ENCODE measurements at places on chromosomes 7 and 10.

DNA sequence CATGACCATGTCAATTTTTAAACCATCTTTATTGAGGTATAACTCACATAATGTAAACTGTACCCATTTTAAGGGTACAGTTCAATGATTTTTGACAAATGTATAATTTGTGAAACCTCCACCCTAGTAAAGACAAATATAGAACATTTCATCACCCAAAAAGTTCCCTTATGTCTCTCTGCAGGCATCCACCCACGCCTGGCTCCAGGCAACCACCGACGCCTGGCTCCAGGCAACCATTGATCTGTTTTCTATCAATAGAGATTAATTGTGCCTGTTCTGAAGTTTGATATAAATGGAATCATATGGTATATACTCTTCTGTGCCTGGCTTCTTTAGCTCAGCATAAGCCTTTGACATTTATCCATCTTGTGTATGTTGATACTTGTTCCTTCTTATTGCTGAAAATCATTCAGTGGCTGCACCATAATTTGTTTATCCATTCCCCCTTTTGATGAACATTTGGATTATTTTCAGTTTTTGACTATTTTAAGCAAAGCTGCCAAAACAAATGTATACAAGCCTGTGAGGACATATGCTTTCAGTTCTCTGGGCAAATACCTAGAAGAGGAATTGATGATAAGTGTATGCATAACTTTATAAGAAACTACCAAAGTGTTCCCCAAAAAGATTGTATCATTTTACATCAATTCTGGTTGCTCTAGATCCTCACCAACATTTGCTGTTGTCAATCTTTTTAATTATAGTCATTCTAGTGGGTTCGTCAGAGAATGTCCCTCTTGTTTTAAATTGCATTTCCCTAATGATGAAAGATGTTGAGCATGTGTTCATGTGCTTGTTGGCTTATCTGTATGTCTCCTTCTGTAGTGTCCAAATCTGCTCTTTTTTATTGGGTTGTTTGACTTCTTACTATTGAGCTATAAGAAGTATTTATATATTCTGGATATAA lies 55.7 kb upstream of the HECTD2 start:
- no peak for DNase-seq

GRCh38 chr7:144037414-144038035 lies 11.2 kb upstream of the OR2A5 start:
- DNase-seq = no peak

DNA sequence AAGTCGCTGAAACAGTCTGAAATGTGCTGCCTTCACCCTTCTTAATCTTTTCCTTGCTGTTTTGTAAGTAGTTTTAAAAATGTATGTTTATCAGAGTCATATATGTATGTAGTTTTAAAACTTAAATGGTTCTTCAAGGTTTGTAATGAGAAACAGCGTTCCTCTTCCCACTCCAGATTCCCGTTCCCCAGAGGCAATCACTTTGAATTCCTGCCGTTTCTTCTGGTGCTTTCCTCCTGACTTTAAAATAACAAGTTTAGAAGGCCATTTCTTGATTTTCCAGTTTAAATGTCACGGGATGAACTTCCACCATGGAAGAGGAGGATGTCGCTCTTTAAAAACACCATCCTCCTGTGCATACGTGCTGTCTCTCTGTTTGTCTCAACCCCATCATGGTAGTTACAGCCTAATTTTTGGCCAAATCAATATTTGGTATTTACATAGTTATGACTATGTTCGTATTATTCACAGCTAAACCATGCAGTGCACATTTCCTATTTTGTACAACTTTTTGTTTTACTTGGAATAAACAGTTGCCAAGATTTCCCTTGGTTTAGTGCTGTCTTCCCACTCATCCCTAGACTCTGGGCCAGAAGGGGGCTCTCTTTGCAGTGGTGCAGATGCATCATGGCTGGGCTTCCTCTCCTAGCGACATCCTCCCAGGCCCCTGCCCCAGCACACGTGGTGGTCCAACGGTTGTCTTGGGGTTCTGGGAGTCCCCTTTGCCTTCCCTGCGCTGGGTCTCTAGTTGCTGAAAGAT lies 151.4 kb downstream of the PTPN20 start:
- DNase-seq = peak; percentile 2

- DNase-seq = peak; percentile 58
Measured at GRCh38 chr10:35564341-35564968, 40.7 kb upstream of the GJD4 start.

- DNase-seq = peak; percentile 77
Measured at GRCh38 chr7:133481676-133482075, 228.8 kb downstream of the EXOC4 start.

DNA sequence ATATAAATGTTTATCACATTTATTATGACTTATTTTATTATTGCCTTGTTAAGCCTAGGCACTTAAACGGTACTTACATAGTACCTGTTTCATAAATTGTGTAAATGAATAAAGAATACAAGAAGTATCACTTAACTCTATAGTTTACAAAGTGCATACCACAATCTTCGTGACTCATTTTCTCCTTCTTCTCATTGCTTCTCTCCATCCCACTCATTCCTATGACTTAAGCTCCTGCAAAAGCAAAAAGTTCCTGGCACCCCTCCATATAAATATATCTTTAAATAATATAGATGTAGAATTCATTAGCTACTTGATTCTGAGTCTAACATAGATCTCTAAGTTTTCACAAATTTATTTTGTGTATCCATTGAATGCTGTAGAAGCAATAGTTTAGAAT lies 1382.0 kb upstream of the CELF2 start:
- peak; percentile 78 for DNase-seq

- DNase-seq = no peak
Measured at GRCh38 chr7:157829491-157829890, 492.7 kb downstream of the DNAJB6 start.

GRCh38 chr7:30163231-30163894 lies 28.6 kb downstream of the MTURN start:
- DNase-seq = no peak

DNA sequence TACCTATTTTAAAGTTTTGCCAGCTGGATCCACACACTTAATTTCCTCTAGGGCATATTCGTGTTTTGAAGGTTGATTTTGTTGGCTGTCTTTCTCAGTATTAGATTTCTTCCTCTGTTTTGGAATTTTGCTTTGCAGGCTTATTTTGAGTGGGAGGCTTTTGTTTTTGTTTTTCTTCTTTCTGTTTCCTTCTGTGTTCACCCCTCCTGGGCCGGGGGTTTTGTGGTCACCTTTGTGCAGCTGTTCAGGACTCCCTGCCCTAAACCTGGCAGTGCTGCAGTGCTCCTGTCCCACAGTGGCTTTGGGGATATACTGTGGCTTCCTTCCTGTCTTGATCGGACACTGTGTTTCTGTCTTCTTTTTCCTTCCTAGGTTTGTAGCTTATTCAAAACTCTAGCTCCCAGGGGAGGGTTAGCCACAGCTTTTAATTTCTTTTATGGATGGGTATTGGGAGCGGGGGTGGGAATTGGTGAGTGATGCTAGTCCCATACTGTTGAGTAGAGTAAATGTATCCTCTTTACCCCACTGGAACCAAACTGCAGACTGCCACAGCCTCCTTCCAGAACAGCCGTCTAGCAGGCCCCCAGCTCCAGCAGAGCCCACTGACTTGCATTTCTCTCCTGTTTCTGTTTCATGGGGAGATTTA lies 228.7 kb upstream of the FZD8 start:
- DNase-seq = no peak

- no peak for DNase-seq
Measured at GRCh38 chr10:31130406-31130805, 98.7 kb upstream of the ZNF438 start.

DNA sequence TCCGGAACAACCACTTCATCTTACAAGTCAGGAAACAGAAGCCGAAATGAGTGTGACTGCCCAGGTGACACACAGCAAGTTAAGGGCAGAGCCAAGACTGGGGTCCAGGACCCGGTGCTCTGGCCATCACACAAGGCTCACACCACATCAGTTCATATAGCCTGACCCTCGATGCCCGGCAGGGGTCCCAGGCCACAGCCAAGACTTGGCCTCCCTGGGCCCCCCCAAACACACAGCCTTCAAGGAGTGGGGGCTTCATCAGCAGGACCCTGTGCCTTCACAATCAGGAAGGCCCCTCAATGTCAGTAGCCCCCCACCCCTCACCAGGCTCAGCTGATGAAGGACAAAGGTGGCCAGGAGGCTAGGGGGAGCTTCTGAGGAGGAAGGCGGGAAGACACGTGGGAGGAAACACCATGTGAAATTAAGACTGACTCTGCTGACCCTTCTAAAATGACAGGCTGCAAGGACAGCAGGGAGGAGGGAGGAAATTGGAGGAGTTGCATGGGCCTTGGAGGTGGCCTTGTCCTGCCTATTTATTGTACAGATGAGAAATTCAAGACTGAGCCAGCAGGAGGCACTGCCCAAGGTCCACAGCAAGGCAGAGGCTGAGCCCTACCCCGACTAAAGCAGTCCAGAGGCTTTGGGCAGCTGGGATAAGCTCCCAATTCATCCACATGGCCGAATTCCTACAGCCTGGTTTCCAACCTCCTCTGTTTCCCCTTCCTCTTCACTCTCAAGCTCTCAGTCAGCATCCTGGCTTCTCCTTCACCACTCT lies 216.1 kb upstream of the ZMIZ1 start:
- peak; percentile 32 for DNase-seq

DNA sequence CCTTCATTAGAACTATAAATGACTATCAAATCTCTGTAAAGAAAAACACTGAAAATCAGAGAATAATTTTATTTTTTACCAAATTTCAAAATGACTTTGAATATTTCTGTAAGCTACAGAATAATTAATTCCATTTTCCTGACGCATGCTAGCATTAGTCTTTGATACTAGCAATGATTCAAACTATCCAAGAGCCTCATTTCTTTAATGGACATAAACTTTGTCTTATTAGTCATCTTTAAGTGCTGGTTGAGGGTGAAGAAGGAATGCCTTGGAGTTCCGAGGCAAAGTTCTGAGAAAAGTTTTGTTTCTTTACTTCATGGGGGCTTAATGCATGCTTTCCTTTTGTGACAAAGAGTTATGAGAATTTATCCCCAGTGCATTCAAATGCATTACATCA lies 137.3 kb downstream of the AGMO start:
- peak; percentile 14 for DNase-seq

DNA sequence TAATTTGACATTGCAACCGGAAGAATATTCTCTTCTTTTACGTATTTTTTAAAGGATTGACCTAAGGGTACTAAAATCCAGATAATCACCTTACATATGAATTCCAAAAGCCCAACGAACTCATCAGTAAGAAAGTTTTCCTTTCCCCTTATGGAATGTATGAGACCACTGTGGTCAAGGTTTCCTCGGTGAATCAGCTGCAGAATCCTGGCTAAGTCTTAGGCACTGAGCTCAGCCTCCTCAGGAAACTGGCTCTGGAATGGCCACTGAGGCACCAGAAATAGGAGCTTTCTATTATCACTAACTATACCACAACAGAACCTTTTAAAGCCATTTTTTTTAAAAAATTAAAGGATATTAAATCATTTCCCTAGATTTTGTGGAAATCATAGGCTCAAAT lies 21.0 kb downstream of the SVIL start:
- peak; percentile 34 for DNase-seq

DNA sequence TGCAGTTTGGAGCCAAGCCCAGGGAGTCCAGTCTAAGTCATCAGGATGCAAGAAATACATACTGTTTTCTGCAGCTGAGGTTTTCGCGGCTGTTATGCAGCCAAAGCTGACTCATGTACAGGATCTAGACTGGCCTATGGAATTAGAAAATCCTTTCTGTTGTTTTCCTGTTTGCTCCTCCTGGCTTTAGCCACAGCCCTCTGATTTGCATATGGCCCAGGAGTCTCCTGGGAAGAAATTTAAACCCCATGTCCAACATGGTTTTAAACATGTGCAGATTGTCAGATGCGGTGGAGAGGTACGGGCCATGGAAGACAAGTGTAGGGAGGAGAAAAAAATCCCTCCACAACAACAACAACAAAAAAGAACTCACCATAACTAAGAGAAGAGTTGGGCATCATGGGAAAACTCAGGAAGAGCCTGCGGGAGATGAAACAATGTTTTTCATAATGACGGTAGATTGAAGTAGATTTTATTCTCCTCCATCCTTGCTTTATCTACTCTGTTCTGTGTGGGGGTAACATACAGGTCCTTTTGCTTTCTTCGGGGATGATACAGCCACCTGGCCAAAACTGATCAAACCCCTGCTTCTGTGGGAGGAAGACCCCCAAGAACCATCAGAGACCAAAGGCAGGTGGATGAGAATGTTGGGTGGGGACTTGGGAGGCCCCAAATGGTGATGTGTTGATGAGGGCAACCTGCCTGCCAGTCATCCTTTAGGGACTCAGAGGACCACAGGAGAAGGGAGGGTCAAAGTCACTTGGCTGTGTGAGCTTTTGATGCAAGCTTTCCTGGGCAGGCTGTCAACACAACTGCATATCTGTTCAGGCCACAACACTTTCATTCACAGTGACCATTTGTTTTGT lies 29.8 kb upstream of the GNA12 start:
- peak; percentile 96 for DNase-seq

DNA sequence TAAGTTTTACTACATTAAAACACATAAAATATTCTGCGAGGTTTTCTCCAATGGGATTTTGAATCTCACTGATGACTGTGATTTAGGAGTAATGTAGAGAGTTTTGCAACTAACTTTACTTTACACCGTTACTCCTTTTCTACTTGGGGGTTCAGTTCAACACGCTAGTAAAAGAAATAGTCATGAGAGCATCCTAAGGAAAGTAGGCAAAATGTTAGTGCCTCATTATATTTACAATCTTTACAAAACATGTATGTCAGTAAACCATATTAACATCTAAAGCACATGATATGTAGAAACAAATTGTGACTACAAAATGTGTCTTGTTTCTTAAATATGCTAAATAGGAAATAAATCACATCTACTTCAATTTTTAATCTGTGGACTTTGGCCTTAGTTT lies 6.0 kb downstream of the MEOX2 start:
- no peak for DNase-seq

DNA sequence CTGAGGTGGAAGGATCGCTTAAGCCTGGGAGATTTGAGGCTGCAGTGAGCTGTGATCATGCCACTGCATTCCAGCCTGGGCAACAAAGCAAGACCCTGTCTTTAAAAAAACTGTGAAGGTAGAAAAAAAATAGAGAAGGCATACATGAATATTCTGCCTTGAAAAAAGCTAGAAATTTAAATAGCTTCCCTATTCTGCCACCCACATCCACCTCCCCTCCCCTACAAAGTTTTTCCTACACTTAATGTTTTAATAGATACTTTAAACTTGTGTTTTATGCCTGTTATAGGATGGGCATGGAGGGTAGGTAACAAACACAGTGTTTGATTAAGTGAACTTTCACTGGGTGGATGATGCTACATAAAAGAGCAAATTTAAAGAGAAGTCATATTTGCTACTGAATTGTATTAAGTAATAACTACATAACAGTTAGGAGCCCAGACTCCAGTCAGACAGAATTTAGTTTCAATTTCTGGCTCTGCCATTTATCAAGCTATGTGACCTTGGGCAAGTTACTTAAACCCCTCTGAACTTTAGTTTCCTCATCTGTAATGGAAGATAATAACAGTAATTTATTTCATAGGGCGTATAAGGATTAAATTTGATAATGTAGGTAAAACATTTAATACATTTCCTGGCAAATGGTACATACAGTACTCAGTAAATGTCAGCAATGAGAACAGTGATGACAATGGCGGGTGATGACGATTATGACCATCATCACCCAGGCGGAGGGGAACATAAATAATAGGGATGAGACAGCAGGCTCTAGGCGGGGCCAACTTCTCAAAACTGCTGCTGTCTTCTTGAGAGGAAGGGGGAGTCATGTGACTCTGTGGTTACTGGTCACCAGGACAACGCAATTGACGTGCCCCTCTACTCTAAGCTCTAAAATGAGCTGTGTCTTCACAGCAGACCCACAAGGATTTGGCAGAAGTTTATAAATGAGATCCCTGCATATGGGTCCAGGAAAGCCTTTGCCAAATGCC lies 15.8 kb downstream of the DNMBP start:
- peak; percentile 99 for DNase-seq

All from fibroblast of mammary gland (primary cell).